Activated T-cell treated with anti-CD3 and anti-CD28 coated beads, Interleukin-2, amount 50 U/mL, for 48 hours (primary cell): ENCODE measurements at places on chromosomes 4 and X.

DNA sequence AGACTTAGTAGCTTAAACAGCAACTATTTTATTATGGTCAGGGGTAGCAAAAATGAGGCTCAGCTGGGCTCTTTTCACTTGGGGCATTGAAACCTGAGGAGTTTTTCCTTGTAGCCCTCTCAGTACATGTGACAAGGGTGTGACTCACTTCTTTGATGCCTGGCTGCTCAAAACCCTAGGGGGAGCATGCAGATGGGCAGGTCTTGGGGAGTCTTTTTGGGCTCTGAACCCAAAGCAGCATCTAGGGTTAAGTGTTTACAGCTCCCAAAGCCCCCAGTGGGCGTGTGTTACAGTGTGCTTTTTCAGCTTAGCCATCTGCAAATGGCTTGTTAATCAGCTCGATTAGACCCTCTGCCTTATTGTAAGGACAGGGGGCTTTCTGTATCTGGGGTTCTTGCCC, 1752.7 kb downstream of the PCDH7 start:
- no peak for DNase-seq

GRCh38 chrX:103791228-103791627, 14.6 kb downstream of the PLP1 start:
- DNase-seq: no peak

- no peak for DNase-seq
These were observed 98.9 kb downstream of the FRMPD4 start for GRCh38 chrX:12237131-12237530.

GRCh38 chr4:38716256-38716655, 52.3 kb downstream of the KLF3 start:
- no peak for DNase-seq

DNA sequence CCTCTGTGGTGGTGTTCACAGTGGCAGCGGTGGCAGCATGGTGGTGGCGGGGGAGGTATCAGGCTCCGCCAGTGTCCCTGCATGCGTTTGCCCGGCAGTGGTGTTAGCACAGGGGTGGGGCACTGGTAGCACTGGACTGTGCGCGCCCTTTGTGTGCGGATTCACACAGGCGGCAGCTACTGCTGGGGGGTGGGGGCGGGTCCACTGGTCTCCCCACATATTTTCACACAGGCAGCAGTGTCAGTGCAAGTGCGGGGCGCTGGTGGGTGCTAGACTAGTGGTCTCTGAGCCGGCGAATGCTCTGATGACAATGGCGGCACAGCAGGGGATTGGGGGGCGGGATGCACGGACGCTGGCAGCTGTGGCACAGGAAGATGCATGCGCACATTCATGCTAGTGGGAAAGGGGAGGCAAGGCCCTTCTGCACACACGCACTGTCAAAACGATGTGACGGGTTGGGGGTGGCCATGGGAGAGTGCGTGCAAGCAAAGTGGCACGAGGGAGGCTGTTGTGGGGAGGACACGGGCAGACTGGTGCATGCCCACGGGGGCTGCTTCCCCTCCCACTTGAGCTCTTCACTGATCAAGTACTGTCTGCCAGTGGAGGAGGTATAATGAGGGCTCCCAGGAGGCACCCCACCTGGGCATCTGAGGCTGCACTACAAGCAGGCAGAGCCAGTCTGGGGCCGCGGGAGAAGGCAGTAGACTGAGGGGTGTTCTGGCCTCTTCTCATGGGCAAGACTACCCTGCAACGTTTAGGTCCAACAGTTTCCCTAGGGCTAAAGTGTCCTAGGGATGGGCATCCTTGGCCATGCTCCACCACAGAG, 53.0 kb downstream of the POF1B start:
- DNase-seq: no peak

DNA sequence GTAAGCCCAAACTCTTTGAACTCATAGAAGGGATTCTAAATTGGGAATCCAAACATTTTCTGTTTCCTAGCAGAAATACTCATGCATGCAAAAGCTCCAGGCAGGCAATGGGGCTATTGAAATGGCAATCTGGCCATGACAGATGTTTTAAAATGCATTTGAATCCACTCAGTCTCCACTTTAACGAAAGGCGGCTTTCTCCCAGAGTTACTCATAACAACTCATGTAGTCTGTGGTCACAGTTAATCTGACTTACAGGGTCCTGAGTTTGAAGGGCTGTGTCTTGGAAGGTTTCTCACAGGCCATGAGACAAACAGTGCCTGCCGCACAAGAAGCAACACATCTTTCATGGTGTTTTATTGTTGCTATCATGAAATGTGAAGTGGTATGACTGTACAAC, 185.7 kb downstream of the AMELX start:
- DNase-seq: no peak

- peak; percentile 85 for DNase-seq
These were observed 10.3 kb upstream of the AKAP17A start for GRCh38 chrX:1581132-1581531.

DNA sequence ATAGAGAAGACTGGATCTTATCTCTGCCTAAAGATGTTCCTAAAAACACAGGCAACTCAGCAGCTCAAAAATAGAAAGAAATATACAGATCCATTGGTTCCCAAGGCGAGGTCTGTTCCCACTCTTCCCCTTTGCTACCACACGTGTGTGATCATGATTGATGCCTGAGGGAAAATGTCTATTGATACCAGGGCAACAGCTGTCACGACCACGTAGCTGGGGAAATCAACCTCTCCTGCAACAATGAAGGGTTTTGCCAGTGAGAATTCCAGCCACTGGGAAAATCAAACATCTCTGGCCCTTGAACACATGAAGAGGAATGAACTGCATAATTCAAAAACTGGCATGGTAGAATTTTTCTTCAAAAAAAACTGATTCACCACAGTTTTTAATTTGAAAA, 131.0 kb upstream of the MAP3K15 start:
- no peak for DNase-seq

DNA sequence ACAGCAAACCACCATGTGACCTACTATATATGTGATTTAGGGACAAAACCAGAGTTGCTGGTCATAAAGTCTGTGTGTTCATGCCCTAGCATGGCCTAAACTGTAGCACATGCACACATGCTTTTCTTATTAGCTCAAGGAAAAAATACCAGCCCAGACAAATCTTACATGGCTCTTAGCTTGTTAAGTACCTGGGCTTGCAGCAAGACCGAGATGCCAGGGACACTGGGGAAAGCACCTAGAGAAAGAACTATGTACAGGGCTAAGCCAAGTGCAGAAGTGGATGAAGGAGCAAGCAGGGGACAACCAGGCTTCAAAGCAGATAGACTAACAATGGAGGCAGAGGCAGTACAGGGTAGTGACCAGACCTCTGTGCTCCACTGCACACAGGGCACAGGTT, 3.4 kb upstream of the GABRE start:
- no peak for DNase-seq

DNA sequence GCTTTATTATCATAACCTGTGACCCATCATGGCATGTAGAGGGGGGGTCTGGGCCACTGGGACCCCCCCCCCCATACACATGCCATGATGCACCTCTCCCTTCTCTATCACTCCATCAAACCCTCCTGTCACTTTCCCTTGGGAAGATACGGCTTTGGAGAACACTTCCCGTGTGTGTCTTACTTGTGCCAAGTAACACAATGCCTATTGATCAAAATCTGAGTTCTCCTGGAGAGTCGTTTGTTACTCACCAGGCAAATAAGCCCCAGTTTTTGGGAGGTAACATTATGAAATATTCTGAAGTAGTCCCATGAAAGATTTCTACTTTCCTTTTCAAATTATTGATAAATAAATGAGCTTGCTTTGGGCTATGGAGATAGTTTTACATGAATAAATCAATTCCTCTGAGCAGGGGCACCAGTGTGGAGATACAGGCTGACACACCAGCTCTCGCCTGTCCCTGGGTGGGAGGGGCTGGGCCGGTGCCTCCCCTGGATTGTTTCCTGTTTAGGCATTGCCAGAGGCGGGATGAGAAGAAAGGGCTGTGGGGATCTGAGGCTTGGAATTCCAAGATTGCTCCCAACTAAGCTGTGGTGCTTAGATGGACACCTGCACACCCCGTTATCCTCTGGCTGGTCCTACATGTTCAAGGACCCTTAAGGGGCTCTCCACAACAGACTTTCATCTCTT, 63.2 kb upstream of the WWC2 start:
- no peak for DNase-seq

DNA sequence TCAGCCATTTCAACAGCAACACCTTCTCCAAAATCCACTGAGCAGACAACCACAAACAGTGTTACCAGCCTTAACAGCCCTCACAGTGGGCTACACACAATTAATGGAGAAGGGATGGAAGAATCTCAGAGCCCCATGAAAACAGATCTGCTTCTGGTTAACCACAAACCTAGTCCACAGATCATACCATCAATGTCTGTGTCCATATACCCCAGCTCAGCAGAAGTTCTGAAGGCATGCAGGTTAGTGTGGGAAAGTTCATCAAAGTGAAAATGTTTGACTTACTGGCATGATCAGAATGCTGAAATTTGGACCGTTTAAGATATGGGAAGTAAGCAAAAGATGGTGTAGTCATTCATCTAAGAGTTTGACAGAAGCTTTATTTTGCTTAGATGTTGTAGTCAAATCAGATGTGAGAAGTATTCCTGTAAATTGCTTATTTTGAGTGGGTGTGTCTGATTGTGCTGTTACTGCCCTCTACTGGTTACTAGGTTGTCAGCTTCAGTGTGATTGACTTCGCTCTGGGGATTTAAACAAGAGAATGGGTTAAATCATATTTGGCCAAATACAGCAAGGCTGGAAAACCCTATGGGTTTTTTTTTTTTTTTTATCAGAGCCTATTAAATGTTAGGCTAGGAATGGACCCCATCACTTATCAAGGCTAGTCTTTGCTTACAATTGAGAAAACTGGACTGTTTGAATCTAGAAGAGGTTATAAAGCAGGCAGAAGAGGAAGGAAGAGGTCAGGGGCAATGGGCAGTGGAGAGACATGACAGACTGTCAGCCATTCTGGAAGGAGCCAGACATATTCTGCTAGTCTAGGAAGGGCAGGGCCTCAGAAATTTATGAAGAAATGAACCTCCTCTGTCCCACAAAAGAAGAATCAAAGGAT, 130.3 kb downstream of the DIPK2B start:
- no peak for DNase-seq

DNA sequence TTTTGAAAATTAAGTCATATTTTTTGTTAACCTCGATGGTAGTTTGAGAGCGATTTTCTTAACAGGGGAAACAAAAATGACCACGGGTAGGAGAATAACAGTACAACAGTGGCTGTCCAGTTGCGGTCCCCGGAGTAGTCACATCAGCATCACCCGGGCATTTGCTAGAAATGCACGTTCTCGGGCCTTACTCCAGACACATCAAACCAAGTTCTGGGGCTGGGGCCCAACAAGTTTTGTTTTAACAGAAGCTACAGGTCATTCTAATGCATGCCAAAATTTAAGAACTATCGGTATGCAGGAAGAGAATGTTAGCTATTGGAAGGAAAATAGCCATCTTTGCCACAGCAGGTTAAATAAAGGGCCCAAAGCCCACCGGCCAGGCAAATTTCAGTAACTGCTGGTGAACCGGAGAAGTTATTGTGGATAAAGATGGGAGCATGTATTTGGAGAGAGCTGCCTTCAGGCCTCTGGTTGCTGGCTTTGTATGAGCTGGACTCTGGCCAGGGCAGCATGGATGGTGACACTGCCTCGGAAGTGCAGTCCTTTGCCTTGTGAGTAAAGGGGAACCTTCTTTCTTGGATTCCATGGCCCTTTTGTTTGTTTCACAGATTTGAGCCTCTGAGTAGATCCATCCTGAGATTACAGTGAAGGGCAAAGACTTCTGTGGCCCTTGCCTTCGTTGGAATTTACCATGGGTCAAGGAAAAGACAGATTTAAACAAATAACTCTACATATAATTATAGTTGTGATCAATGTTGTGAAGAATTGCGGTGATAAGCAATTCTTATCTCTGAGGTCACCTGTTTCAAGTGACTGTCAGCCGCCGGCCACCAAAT, 62.1 kb downstream of the TBC1D14 start:
- no peak for DNase-seq

DNA sequence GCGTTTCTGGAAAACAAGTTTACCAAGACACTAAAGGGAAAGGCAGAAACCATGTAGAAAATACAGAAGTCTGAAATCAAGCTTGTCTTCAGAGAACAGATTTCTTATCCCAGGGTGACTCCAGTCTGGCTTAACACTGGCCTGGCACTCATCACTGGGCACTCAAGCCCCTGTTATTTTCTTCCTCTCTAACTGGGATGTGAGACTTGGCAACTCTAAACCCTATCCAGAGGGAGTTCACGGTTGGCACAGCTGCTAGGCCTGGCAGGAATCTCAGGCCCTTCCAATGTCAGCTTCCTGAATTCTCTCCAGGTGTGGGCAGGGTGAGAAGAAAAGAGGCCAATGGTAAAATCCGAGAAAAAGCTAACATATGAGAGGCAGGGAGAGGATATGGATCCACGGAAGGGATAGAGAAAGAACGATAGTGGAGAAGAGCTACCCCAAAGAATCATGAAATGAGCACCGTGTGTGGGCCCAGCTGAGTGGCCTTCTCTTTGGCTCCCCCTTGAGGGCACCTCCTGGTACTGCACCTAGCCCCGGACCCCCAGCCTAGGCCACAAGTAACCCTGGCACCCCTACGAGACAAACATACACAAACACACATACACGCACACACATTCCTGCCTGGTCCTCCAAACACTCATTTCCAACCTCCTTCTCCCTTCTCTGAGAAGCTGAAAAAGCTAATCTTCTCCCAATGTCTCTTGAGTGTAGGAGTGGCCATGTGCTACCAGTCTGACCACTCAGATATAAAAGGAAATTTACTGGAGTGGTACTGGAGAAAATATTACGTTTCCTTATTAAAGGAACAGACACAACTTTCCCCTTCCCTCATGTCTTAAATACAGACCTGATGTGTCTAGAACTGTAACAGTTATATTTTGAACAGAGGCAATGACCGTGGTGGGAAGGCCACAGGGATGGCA, 16.6 kb upstream of the PTCHD1 start:
- DNase-seq: peak; percentile 58

GRCh38 chrX:110280954-110281353, 36.9 kb downstream of the AMMECR1 start:
- no peak for DNase-seq

- no peak for DNase-seq
These were observed 202.5 kb upstream of the MAB21L2 start for GRCh38 chr4:150379454-150379853.

DNA sequence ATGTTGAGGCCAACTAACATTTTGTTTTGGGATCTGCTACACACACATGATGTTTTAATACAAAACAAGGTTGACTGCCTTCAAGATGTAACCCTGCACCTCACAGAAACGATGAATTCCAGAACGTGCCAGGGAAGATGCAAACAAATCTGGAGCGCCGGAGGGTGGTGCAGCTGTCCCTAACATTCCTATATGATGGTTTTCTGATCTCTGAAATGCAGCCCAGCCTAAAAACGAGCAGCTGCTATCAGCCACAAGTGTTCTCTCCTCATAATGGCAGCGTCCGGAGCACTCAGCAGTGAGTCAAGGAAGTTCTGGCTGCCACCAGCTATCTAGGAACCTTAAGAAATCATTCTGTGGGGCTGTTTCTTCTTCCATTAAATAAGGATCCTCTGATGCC, 333.4 kb downstream of the NR3C2 start:
- DNase-seq: no peak

GRCh38 chr4:52477191-52477780, 181.8 kb downstream of the USP46 start:
- DNase-seq: no peak
